Prostate gland (tissue), 2 donors: ENCODE measurements at places on chromosomes 7 and 10.

- no peaks in the 10 kb centered on the region for H3K27me3 ChIP-seq
- DNase-seq = no peak
- no peak overlapping the region for H3K4me3 ChIP-seq
- H3K4me1 ChIP-seq = no peaks in the 10 kb centered on the region
- H3K36me3 ChIP-seq = no peaks in the 10 kb centered on the region
Measured at GRCh38 chr10:78164702-78165101, 131.0 kb downstream of the RPS24 start.

- no peak overlapping the region for H3K4me3 ChIP-seq
- no peaks in the 10 kb centered on the region for H3K36me3 ChIP-seq
- no peak overlapping the region for H3K27ac ChIP-seq
- H3K4me1 ChIP-seq = no peaks in the 10 kb centered on the region
- H3K27me3 ChIP-seq = no peaks in the 10 kb centered on the region
Measured at GRCh38 chr10:14658331-14659127, 116.2 kb downstream of the FAM107B start.

DNA sequence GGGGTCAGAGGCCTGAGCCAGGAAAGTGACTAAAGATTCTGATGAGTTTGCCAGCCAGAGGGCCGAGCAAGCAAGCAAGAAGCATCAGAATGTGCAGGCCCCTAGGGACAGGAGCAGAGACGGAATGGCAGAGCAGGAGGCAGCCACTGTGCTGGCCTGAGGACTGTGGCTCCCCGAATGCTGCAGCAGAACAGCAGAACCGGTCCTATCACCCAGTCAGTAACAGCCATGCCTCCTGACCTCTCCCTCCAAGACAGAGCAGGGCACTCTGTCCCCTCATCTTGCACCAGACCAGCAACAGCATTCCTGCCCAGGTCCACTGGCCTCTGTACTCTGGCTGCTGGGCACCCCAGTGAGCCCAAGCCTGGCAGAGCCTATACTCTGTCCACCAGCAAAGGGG is 85.9 kb downstream of the ARHGAP22 start:
- H3K4me3 ChIP-seq = no peak overlapping the region
- H3K36me3 ChIP-seq = no peaks in the 10 kb centered on the region
- no peak overlapping the region for H3K27ac ChIP-seq
- no peaks in the 10 kb centered on the region for H3K27me3 ChIP-seq
- no peaks in the 10 kb centered on the region for H3K4me1 ChIP-seq
- DNase-seq = no peak

GRCh38 chr7:30470771-30471170 is 7.8 kb downstream of the NOD1 start:
- no peak for DNase-seq
- H3K4me3 ChIP-seq = no peak overlapping the region
- peaks cover 3% of the 10 kb centered on the region for H3K4me1 ChIP-seq
- no peaks in the 10 kb centered on the region for H3K36me3 ChIP-seq
- H3K27ac ChIP-seq = peak overlapping the region; percentile 33
- H3K27me3 ChIP-seq = no peaks in the 10 kb centered on the region

- no peak for DNase-seq
- H3K4me1 ChIP-seq = no peaks in the 10 kb centered on the region
- no peak overlapping the region for H3K27ac ChIP-seq
- no peaks in the 10 kb centered on the region for H3K27me3 ChIP-seq
- H3K36me3 ChIP-seq = no peaks in the 10 kb centered on the region
Measured at GRCh38 chr7:76149847-76150691, 51.6 kb upstream of the SRRM3 start.

- no peaks in the 10 kb centered on the region for H3K36me3 ChIP-seq
- H3K4me1 ChIP-seq = no peaks in the 10 kb centered on the region
- DNase-seq = no peak
- H3K27me3 ChIP-seq = peaks cover 6% of the 10 kb centered on the region
- no peak overlapping the region for H3K4me3 ChIP-seq
Measured at GRCh38 chr7:128172963-128173362, 68.1 kb upstream of the LEP start.

- no peak overlapping the region for H3K4me3 ChIP-seq
Measured at GRCh38 chr7:42221304-42221703, 15.7 kb downstream of the GLI3 start.

GRCh38 chr7:69654381-69654780 is 56.1 kb downstream of the AUTS2 start:
- H3K36me3 ChIP-seq = no peaks in the 10 kb centered on the region
- H3K27ac ChIP-seq = no peak overlapping the region
- H3K27me3 ChIP-seq = no peaks in the 10 kb centered on the region
- H3K4me1 ChIP-seq = no peaks in the 10 kb centered on the region

- no peaks in the 10 kb centered on the region for H3K4me1 ChIP-seq
- no peak overlapping the region for H3K4me3 ChIP-seq
- no peak overlapping the region for H3K27ac ChIP-seq
- no peak for DNase-seq
- H3K27me3 ChIP-seq = no peaks in the 10 kb centered on the region
Measured at GRCh38 chr7:149637911-149638565, 135.3 kb downstream of the ZNF467 start.

DNA sequence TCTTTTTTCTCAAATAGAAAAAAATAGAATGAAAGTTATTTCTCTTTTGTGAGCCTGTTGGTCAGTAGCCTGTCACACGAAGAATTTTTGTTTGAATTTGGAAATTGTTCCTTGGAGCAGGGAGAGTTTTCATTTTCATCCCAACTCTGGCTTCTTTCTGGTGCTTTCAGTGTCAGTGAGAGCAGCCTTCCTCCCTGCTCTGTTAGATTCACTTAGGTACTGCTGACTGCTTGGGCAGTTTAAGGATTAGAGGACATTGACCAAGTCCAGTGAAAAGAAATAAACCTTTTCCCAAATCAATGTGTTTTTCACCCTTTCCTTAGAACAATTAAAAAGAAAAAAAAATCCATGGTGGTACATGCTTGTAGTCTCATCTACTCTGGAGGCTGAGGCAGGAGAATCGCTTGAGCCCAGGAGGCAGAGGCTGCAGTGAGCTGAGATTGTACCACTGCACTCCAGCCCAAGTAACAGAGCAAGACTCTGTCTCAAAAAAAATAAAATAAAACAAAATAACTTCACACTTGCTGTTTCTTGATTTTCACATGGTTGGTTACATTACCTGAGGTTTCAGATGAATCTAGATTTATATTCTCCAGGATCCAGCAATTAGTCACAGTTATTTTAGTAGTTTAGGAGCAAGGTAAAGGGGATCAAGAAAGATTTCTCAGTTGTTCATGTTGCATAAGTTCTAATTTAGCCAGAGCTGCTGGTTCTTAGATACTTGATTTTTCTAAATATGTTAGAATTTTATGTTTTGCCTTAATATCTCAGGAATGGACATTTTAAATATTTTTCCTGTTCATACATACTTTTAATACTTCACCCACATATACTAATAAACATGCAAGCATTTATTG is 63.1 kb downstream of the ZNRF2 start:
- H3K36me3 ChIP-seq = no peaks in the 10 kb centered on the region
- H3K4me3 ChIP-seq = no peak overlapping the region
- DNase-seq = no peak
- no peaks in the 10 kb centered on the region for H3K4me1 ChIP-seq

DNA sequence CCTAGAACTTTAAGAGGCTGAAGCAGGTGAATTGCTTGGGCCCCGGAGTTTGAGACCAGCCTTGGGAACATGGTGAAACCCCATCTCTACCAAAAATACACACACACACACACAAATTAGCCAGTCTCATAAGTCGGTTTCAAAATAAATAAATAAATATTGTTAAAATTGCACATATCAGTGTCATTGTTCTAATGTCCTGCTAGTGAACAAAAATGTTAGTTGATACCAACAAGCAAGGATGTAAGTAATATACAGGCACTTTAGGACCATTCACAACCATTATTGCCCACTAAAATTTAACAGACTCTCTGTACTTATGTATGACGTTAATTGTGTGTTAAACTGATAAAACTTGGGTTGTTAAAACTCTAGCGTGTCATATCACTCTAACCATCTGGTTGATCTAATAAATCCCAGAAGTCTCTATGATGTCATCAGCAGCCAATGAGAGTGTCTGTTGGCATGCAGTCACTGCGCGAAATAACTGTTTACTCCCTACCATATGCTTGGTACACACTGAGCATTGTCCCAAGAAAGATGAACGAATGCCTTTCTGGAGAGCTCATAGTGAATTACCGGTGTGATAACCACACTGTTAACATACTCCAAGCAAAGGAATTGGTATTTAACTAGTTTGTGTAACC is 30.4 kb upstream of the OTUD1 start:
- DNase-seq = no peak
- no peaks in the 10 kb centered on the region for H3K36me3 ChIP-seq
- H3K27ac ChIP-seq = no peak overlapping the region
- H3K4me1 ChIP-seq = no peaks in the 10 kb centered on the region
- H3K4me3 ChIP-seq = no peak overlapping the region

- H3K27ac ChIP-seq = no peak overlapping the region
- peaks cover 6% of the 10 kb centered on the region for H3K4me1 ChIP-seq
- no peaks in the 10 kb centered on the region for H3K36me3 ChIP-seq
- no peak for DNase-seq
- H3K4me3 ChIP-seq = no peak overlapping the region
- H3K27me3 ChIP-seq = peaks cover 8% of the 10 kb centered on the region
Measured at GRCh38 chr10:110392121-110392520, 87.4 kb upstream of the SMNDC1 start.

GRCh38 chr7:40059057-40059456 is 75.4 kb downstream of the MPLKIP start:
- H3K27ac ChIP-seq = no peak overlapping the region
- H3K36me3 ChIP-seq = no peaks in the 10 kb centered on the region
- no peak for DNase-seq
- no peak overlapping the region for H3K4me3 ChIP-seq
- no peaks in the 10 kb centered on the region for H3K27me3 ChIP-seq

DNA sequence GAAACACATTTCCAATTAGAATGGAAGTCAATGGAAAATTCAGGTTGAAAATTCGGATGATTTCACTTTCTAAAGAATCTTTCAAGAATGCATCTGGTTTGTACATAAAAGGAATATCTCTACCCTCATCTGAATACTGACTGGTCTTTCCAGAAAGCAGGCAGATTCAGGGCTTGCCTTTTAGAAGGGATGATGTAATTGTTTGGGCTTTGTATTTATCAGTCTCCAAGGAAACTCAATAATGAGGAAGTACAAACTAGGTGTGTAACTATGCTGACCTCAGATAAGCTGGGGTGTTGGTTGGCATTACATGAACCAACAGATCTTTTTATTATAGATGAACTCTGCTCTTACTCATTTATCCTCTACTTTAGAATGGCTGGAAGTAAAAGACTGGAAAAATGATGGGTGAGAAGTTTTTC is 24.1 kb downstream of the PDLIM1 start:
- no peak overlapping the region for H3K4me3 ChIP-seq
- peak overlapping the region; percentile 0 for H3K27ac ChIP-seq
- no peaks in the 10 kb centered on the region for H3K27me3 ChIP-seq
- H3K4me1 ChIP-seq = no peaks in the 10 kb centered on the region

- H3K4me1 ChIP-seq = peaks cover 40% of the 10 kb centered on the region
- peak overlapping the region; percentile 72 for H3K4me3 ChIP-seq
- H3K36me3 ChIP-seq = peaks cover 21% of the 10 kb centered on the region
- peak overlapping the region; percentile 92 for H3K27ac ChIP-seq
Measured at GRCh38 chr10:102113956-102114857, 6.0 kb downstream of the LDB1 start.

GRCh38 chr10:87750001-87750671 is 67.9 kb downstream of the ATAD1 start:
- no peaks in the 10 kb centered on the region for H3K27me3 ChIP-seq
- H3K36me3 ChIP-seq = no peaks in the 10 kb centered on the region
- H3K4me3 ChIP-seq = no peak overlapping the region
- DNase-seq = no peak
- H3K27ac ChIP-seq = no peak overlapping the region

DNA sequence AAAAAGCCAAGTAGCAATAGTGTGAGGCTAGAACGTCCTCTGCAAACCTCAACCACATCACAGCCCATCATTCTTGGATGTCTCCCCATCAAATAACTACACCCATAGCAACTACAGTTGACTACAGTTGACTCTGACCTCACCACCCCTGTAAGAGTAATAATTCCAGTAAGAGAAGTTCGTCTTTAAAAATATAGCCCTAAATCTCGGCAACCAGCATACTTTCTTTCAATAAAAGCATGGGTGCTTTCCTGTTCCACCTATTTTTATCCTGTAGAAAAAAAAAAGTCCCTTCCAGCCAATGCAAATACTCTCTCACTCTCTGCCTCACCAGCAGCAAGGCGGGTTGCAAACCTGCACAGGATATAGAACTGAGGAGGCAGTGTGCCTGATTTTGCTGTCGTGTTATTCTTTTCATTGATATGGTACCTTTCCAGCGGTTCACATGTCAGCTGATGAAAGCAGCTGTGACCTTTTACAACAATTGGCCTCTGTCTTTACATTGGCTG is 187.5 kb upstream of the NFE2L3 start:
- peak; percentile 34 for DNase-seq
- H3K4me1 ChIP-seq = peaks cover 11% of the 10 kb centered on the region
- peak overlapping the region; percentile 14 for H3K27ac ChIP-seq
- no peaks in the 10 kb centered on the region for H3K36me3 ChIP-seq
- no peaks in the 10 kb centered on the region for H3K27me3 ChIP-seq

DNA sequence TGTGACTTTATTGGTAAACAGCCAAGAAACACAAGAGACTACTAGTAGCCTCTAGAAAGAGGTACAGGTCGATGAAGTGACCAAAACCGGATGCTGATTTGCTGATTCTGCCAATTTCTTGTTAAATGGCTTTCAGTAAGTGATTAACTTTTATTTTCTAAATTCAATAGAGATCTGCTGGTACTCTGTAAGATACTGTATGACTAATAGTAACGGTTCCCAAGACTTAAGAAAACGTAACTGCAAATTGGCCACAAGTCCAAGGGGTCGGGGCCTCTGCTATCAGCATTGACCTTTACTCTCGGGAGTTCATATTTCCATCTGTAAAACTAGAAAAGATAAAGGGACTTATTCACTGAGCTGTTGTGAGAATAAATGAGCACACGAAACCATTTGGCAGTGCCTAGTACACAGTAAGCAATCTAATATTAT is 1.4 kb downstream of the FAM3C start:
- no peaks in the 10 kb centered on the region for H3K36me3 ChIP-seq
- DNase-seq = no peak
- H3K4me1 ChIP-seq = no peaks in the 10 kb centered on the region
- no peak overlapping the region for H3K27ac ChIP-seq

DNA sequence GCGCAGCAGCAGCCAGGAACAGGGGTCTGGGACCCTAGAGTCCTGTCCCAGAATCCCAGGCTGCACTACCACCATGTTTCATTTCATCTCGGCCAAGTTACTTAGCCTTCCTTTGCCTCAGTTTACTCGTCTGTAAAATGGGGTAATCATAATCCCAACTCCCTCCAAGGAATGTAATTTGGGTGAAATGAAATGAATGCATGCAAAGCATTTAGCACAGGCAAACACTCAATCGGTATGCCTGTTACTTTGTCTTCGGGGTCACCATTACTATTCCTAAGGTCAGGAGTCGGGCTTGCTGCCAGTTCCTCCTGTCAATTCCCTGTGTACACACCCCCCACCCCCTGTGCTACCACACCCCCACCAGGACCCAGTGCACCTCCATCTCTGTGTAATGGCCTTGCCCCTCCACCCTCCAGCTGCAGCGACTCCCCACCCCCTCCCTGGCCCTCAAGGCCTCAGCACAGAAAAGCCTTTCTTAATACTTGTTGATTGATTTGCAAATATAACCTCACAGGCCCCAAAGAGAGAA is 1.7 kb downstream of the TNS3 start:
- H3K4me3 ChIP-seq = no peak overlapping the region
- no peaks in the 10 kb centered on the region for H3K36me3 ChIP-seq
- H3K27me3 ChIP-seq = no peaks in the 10 kb centered on the region
- no peak for DNase-seq
- H3K4me1 ChIP-seq = no peaks in the 10 kb centered on the region

- H3K4me1 ChIP-seq = no peaks in the 10 kb centered on the region
- no peaks in the 10 kb centered on the region for H3K27me3 ChIP-seq
- DNase-seq = peak; percentile 16
- no peaks in the 10 kb centered on the region for H3K36me3 ChIP-seq
- no peak overlapping the region for H3K27ac ChIP-seq
- H3K4me3 ChIP-seq = no peak overlapping the region
Measured at GRCh38 chr10:20105236-20105635, 289.0 kb downstream of the PLXDC2 start.
